Fibroblast of the aortic adventitia (primary cell): ENCODE measurements at places on chromosomes 1 and 21.
A peak's percentile ranks its signal among the peaks of the same experiment; 100 is the strongest.

DNA sequence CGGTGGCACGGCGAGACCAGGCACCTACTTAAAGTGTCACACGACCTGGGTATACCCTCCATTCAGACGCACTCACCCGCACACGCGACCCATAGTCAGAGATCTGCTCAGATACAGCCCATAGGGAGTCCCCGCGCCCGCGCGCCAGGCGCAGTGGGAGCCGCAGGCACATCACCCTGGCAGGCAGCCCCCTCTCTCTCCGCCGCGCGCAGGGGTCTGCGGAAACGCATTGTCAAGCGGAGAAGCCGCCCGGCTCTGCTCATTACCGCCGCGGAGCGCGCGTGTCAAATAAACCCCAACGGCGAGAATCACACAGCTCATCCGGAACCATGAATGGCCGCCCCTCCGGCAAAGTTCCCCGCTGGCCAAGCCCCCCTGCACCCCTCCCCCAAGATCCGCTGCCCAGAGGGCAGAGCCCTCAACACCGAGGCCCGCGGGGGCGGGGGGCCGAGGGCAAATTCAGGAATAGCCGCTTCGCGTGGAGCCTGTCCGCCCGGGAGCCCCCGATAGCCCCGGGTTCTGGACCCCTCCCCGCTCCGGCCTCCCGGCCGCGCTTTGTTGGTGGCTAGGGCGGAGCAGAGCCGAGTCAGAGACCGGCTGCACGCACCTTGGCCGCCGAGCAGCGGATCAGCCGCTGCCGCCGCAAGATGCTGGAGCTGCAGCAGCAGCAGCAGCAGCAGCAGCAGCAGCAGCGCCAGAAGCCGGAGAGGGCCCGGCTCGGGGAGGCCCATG, 522 bp downstream of the LRP8 start:
- peak; percentile 17 for DNase-seq

- no peak for DNase-seq
These were observed 15.1 kb downstream of the POU3F1 start for GRCh38 chr1:38031513-38031866.

DNA sequence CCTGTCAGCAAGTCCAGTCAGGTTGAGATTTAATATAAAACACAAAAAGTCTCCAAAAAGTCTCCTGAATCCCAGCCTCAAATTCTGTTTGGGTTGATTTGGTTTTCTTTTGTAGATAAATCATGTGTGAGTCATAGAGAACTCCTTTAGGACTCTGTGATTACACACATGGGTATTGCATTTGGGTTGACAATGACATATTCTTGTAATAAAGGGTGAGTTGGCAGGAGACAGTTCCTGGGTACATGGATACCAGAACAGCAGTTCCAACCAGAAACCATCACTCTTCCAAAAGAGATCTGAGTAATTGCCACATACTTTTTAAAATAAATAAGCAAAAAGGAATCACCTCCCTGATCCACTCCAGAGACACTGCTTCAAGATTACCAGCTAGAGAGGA, 8.9 kb downstream of the CR2 start:
- no peak for DNase-seq

GRCh38 chr1:50822035-50822776, 137.9 kb downstream of the FAF1 start:
- peak; percentile 52 for DNase-seq

DNA sequence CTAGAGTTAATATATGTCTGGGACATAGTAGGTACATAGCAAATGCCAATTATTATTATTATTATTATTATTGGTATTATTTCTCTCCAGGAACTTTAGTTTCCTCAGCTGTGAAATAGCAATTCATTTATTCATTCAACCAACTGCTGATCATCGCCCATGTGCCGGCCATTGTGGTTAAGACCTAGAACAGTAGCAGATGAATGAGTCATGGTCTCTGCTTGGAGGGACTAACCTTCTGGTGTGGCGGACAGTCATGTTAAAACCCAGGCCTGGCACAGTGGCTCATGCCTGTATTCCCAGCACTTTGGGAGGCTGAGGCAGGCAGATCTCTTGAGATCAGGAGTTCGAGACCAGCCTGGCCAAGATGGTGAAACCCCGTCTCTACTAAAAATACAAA, 23.8 kb upstream of the LDLRAP1 start:
- peak; percentile 52 for DNase-seq

GRCh38 chr1:239814306-239814881, 277.3 kb upstream of the FMN2 start:
- peak; percentile 12 for DNase-seq

DNA sequence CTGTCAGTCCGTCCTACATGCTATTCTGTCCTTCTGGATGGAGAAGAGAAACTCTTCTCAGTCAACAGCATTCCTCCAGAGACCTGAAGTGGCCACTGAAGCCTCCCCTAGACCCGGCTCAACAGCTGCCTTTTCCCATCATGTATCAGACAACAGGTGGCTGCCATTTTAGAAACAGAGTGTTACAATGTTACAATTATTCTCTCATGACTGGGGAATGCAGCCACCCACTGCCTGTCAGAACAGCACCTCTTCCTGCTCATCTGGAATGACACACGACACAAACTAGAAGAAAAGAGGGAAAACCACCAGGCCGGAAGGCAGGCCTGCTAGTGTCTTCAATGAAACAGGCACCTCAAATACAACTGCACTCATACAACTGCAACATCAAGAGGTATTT, 105.3 kb downstream of the PGBD5 start:
- no peak for DNase-seq

DNA sequence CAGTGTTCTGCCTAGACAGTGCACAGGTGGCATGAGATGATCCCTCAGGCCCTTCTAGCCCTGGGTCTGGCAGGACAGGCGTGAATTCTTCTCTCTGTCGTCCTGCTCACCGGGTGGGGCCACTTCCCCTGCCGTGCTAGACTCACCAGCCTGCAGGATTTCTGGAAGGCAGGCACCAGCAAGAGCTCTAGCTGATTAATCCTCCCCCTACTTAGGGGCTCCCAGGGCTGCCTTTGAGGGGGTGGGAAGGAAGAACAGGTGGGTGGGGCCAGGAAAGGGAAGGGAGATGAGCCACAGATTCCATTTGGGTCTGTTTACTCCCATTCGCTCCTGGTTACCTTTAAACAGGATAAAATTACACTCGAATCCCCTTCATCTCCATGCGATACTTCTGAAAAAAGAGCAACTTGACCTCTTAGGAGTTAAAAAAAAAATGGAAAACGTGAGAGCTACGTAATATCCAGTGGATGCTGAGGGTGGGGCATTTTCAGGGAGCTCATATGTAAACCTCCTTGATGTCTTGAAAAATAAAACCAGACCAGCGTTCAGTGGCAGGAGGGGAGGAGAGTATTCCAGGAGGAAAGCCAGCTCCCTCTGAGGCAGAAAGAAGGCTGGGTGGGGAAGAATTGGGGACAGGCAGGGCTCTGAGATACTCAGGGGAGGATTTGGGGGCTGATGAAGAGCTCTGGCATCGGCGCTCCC, 665.5 kb downstream of the PTPRU start:
- no peak for DNase-seq

GRCh38 chr1:207903767-207904166, 7.2 kb downstream of the CD34 start:
- DNase-seq, result no peak

GRCh38 chr1:229874609-229875008, 192.4 kb upstream of the GALNT2 start:
- DNase-seq, result no peak

GRCh38 chr1:46179138-46180081, 3.1 kb upstream of the P3R3URF start:
- DNase-seq, result peak; percentile 90

GRCh38 chr1:15286452-15286851, 39.4 kb downstream of the FHAD1 start:
- no peak for DNase-seq

- no peak for DNase-seq
These were observed 113.5 kb downstream of the NTNG1 start for GRCh38 chr1:107254306-107254705.

GRCh38 chr21:25292396-25292795, 314.9 kb downstream of the MRPL39 start:
- DNase-seq, result no peak
